ENCODE measurements at places on chromosomes 12 and 14.

DNA sequence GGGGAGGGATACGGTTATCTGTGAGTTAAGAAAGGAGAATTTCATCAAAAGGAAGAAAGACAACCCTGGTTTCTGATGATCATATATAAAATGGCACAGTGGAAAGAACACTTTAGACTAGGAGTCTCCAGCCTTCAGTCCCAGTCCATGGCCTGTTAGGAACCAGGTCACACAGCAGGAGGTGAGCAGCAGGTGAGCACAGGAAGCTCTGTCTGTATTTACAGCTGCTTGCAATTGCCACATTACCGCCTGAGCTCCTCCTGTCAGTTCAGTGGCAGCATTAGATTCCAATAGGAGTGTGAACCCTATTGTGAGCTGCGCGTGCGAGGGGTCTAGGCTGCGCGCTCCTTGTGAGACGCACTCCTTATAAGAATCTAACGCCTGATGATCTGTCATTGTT is 137.9 kb downstream of the BTG1 start:
- no peak for DNase-seq

DNA sequence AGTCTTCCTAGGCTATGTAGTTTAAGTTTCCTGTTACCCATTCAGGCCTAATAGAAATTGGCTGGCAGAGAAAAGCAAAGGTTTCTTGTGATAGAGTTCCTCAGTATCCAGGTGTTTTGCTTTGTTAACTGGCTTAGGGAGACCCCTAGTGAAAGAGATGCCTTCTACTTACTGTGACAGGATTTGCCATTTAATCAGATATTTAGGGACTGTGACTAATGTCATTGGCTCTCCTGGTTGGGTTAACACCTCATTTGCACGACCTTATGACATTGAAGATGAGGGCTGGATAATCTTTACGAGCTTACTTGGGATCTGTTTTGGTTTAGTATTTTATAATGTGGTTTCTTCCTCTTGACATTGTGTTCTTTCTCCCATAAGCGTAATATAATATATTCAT is 5.8 kb downstream of the MON2 start:
- no peak for DNase-seq

- no peak for DNase-seq
Measured at GRCh38 chr14:40762177-40762576, 844.5 kb upstream of the LRFN5 start.

DNA sequence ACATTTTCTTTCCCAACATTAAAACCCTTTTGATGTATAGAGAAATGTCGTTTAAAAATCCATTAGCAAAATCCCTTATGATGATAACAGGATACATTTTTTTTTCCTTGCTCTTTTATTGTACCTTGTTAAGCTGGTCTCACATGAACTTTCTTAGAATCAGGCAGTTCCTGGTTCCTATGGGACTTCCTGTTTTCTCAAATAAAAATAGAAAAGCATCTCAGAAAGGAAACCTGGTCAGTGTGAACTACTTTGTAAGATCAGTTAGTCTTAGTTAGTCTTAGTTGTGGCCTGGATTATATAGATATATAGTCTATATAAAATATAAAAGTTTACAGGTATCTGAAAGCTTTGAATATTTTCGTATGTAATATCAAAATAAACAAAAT is 40.3 kb downstream of the LEMD3 start:
- DNase-seq: no peak

DNA sequence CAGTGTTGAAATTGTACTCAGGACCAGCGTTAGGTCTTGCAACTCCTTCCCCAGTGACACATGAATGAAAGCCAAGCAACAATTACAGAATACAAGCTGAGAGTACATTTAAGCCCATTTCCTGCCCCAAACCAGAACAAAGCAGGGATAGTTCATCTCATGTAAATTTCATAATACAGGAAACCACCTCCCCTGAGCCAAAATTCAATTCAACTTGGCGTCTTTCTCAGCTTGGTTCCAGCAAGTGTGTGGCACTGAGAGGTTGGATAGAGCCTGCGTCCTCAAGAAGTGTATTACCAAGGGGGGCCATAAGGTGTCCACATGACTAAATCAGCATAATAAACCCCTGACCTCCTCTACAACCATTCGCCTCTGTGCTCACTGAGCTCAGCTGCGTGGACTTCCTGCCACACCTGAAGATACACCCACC is 278.9 kb upstream of the CRY1 start:
- DNase-seq: no peak

DNA sequence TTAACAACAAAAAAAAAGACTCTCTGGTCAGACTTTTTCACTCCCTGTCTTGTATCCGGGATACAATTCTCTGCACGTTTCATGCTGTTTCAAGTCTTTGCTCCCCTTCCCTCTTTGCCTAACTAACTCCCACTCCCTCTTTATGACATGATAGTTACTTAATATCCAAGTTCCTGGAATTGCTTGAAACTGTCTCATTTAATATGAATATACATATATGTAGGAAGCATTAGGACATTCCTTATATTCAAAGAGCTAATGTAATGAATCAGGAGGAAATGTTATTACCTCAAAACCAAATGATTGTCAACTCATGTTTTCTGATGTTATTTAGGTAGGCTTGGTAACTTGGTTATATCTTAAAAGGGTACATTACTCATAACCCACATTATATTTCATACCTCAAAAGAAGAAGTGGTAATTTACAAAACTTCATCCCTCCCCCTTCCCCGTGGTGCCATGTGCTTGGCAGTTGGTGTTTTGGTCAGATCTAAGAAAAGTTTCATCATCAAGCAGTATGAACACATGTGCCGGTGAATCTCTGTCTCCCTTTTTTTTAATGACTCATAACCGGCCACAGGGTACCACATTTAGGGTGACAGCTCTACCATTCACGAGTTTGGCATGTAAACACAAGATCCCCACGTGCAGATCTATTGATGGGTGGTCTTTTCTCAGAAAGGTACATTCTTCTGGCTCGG is 56.5 kb downstream of the HCAR2 start:
- DNase-seq: no peak

DNA sequence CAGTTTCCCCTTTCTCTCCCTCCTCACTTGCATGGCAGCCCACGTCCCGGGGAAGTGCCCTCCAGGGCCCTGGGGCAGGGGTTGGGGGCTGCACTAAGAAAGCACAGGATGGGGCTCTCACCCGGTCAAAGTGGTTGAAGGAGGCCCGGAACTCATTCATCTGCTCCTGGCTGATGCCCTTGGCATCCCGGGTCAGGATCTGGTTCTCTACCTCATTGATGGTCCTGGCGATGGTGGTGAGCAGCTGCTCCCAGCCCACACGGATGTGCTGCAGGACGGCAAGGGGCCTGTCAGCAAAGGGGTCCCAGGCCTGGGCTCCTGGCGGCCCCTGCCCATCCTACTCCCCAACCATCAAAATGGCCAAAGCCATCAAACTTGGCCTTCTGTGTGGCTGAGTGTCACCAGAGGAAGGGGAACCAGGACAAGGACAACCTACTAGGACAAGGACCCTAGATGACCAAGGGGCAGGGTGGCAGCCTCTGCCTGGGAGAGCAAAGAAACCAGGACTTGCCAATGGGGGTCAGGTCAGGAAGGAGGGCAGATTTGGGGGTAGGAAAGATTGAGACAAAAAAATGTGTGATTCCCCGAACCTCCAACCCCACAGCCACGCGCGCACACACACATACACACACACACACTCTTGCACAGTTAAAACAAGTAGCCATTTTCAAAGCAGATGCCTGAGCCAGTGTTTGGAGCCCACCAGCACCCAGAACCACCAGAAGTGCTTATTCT is 87.1 kb upstream of the ZFP36L1 start:
- no peak for DNase-seq

DNA sequence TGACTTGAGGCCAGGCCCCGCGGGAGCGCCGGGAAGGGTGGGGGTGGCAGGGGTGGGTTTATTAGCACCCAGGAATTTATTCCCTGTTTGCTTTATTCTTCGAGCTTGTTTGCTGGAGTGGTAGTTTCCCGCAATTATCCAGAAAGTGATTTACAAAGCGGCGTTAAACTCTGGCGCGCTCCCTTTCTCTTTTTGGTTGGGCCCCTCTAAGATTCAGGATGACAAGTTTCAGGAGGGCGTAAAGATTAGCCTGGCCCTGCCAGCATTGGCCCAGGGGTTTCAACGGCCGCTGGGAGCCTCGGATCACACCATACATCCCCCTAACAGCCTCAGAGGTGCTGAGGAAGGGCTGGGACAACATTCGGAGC is 444 bp upstream of the NKX2-8 start:
- DNase-seq: no peak

- DNase-seq: no peak
Measured at GRCh38 chr14:104399432-104400155, 180.0 kb upstream of the C14orf180 start.

DNA sequence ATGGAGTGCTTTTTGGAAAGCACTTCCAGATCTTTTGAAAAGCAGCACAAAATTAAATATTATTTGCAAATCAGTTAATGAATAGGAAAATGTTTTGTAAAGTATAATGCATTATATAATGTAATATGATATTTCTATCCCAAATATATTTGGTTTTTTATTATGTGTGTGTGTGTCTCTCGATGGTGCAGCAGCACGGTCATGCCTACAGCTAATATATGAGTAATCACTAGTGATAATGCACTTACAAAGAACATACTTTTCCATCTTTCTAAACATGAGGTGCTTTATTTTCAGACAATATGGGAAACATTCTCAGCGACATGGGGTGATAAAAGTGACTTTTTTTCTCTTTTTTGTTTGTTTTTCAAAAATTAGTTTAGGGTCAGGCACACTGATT is 1.3 kb upstream of the EEA1 start:
- DNase-seq: no peak

DNA sequence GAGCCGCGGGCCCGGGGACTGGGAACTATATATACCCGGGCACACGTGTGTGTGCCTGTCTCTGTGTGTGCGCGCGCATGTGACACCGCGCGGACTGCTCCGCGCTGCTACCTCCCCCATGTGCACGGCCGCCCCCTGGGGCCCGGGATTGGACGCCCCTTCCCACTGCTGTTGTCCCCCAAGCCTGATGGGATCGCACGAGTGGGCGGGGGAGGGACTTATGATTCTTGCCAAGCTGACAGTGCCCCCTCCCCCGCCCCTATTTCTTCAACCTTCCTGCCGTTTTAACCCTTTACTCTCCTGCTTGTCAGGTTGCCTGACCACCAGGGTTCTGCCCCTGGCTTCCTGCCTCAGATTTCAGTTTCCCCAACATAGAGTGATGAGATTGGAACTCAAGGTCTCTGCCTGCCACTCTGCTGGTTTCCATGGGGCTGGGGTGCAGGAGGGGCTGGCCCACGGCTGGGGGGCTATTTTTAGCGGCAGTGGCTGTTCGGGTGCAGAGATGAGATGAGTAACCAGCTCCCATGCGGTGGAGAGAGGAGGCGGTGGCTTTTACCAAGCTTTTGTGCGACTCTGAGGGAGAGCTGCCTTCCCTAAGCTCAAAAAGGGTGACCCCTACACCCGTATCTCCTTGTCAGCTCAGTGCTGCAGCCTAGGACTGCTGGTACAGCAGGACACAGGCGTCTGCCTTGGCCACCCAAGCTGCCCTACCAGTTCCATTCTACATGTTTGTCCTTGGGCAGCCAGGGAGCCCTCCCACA is at the start of gene DDN:
Gene DDN, minus strand, starts transcription at position 5 of the 761 bp plus-strand sequence. CDS start 88 bp downstream, outside the sequence.
- DNase-seq: no peak

GRCh38 chr12:18979401-18980126 is 150.0 kb upstream of the PLEKHA5 start:
- no peak for DNase-seq

GRCh38 chr14:92386637-92387036 is 63.7 kb downstream of the SLC24A4 start:
- DNase-seq: no peak

DNA sequence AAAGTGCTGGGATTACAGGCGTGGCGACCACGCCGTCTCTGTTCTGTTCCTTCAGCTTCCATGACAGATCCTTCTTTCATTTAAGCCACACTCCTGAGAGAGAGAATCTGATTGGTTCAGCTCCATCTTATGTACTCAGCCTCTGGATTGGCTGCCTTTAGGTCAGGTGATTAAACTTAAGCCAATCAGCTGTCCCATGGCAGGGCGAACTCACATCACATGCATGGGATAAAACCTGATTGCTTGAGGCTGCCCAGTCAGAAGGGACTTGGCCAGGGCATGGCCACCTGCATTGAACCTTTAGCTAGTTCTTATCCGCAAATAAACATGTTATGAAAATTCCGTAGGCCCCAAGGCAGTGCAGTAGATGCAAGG is 274.2 kb downstream of the SUDS3 start:
- DNase-seq: no peak

GRCh38 chr12:14928931-14929330 is 9.4 kb downstream of the ERP27 start:
- no peak for DNase-seq

DNA sequence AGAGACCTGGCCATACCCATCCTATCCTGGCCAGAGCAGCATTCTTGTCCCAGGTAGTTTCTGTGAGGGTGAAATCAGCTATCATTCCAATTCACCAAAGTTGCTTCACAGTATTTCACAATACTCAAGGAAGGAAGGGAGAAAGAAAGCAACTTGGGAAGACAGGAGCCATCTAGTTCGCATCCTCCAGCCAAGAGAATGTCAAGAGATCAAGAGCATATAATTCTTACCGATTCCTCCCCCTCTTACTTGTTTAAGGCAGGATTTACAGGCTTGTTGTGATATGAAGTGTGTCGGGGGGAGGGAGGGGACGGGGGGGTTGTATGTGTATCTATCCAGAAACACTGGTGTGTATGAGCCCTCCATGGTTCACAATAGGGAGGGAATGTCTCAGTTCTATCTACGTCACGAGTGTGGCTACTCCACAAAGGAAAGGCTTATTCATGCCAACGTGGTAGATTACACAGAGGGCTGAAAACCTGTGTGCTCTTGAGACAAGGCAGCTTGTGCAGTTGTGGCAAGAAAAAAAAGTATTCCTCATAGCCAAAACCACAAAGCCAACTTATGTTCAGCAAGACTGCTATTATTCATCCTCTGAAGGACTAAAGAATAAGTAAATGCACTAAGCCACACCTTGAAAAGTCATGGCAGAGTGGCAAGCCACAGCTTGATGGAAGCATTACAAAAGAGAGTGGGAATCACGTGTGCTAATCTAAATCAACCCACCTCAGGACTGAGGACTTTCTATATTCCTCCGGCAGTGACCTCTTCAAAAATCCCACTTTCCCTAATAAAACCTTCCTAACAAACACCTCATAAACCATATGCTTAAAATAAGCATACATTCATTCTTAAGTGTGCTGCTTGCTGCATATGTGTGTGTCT is 35.0 kb downstream of the CORO1C start:
- DNase-seq: no peak

DNA sequence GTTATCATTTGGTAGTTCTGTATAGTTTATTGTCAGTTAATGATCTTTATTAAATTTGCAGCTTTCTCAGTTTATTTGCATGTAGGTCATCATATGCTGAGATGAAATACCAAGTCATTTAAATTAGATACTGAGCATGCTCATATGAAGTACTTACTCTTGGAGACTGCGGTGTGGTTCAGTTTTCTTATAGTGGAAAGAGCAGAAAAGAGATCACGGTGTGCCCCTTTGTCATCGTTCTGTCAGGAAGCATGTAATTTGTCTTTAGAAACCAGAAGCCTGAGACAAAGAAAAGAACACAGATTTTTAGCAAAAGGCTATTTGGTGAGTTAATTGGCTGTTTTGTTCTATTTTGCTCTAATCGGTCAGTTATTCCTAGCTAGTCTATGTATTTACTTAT is 75.6 kb downstream of the PLEKHA5 start:
- no peak for DNase-seq

- no peak for DNase-seq
Measured at GRCh38 chr14:89129570-89129969, 287.5 kb downstream of the FOXN3 start.

- no peak for DNase-seq
Measured at GRCh38 chr12:24960222-24960855, 11.4 kb upstream of the BCAT1 start.
